ENCODE measurements at places on chromosomes 2 and 18. TPM values are rescaled to one million over a fixed set of nuclear protein-coding genes. Genes with fewer than 3 reads are reported as not detected.

DNA sequence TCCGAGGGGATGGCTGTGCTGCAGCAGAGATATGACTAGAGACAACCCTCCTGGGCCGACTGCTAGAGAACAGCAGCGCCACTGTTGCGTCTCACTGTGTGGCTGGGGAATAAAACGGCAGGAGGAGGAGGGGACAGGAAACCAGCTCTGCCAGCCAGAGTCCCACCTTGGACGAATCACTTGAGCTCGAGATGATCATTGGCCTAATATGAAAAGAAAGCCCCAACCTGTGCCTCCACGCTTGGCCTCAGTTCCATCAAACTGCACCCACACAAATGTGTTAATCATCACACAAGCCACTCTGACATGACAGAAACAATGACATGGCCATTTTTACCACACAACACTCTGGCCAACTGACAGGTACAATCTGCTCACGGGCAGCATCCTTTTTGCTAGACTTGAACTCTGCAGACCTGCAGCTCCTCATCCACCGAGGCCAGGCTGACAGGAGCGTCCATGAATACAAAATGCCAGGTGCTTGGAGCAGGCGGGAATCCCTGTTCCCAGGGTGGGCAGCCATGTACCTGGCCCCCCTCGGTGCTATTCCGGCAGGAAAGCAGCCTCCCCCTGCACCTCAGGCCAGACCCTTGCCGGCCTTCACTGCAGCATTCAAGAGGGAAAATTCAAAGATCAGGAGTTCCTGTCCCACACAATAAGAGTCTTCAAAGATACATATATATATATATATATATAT lies 52.3 kb downstream of the PARD6G start:
- no peak for DNase-seq

The TUBA3E gene
- total RNA-seq: not detected

- DNase-seq: no peak
Measured at GRCh38 chr2:64029116-64029665, 10.0 kb upstream of the VPS54 start.

GRCh38 chr2:178522950-178523595 lies 42.8 kb downstream of the PLEKHA3 start:
- DNase-seq: peak; percentile 72

DNA sequence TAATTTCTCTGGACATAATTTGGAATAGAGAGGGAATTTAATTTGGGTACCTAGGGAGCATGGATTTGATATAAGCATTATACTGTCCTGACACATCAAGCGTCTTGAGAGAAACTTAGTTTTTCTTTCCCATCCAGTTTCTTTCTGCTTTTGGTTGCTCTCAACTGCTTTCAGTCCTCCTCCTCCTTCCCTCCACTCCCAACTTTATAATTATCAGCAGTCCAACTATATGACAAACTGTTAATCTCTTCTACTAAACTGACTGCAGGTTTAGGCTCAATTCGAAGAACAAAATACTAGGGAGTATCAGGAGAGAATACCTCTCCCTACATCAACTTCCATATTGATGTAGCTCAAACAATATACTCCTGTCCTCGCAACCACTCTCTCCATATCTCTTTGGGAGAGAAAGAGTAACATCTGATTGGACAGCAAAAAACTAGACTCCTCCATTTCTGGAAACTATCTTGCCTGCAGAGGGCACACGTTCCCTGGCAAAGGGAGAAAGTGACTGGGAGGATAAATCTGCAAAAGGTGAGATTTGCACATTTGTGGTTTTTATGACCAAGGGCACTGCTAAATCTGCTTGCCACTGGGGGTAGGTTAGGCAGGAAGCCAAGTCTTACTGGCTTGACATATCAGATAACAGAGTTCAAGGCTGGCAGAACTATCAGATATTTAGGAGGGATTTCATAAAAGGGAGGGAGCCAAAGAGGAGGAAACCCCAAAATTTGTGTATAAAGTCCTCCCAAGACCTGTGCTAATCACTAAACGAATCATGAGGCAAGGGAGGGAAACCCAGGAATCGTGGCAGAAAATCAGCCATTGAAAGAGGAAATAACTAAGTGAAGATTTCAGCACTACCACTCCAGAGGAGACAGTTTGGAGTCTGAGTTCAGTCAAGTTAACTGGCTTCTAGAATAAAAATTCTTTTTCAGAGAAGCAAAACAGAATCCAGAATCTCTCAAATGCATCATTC lies 40.0 kb downstream of the ICA1L start:
- DNase-seq: peak; percentile 48

The SPAG16 gene
- 14.6 TPM for total RNA-seq

- no peak for DNase-seq
Measured at GRCh38 chr2:169999054-169999453, 171.8 kb downstream of the UBR3 start.

DNA sequence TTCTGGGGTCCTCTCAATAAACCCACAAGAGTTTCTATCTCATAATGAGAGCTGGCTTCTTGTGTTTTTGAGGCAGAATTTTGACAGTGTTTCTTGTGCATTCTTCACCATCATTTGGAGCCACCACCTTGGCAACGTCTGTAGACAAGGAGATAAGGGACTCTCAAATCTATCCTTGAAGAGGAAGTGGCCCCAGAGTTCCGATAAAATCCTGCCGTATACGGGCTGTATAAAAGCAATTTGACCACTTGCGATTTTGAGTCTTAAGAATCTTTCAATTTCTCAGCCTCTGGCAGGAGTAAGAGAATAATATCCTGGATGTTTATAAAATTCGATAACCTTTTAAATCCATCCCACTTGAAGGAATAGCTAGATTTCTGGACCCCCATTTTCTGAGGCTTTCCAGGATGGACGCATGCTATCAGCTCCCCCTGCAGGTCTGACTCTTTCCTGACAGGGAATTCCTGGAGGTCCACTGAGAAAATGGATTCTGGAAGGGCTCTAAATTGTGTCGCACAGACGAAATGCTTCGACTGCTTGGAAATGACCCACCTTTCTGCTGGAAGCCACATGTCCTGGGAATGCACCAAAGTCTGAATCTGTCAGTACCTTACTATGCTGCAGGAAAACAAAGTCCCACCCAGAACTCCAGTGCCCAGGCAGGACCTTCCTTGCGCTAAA lies 54.1 kb downstream of the E2F6 start:
- no peak for DNase-seq

- no peak for DNase-seq
Measured at GRCh38 chr2:7379799-7380198, 462.6 kb downstream of the RNF144A start.

The C18orf54 gene
- 10.2 TPM for total RNA-seq
